Ecto neural progenitor cell (in vitro differentiated cells): ENCODE measurements at places on chromosomes 6 and 20.

DNA sequence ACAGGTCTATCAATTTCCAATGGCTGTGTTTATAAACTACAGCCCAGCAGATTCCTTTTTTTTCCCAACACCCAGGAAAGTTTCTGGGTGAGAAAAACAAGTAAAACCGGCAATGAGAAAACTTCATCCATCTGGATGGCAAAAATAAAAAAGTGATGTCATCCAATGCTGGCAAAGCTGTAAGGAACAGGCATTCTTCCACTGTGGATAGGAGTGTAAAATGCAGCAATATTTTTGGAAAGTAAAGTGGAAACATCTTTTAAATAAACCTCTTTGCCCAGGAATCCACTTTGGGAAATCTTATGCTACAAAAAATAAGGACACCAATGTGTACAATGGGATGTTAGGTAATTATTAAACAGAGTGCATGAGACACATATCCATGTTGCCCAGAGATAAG lies 102.1 kb upstream of the NT5E start:
- no peak for DNase-seq

- DNase-seq, result peak; percentile 5
Observed at GRCh38 chr20:47659904-47660601, 125.2 kb downstream of the SULF2 start.

DNA sequence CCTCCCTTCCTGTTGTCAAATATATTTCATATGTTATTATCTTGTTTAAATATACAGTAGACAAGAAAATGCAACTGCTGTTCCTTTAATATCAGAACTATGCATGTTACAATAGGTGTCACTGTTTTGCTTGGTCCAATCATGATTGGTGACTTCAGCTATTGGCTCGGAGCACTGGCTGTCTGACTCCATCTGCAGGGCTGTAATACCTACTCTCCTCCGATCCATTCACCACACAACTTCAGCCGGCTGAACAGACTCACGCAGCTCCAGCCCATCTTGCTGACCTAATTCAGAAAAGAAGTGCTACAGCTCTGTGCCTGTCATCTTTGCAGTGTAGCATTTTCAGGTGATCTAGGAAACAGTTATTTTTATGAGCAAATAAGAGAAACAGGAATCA lies at the start of gene BTBD3:
BTBD3 (plus strand) TSS at position 231 of the 400 bp plus-strand sequence. CDS start 383 bp downstream, outside the sequence.
- DNase-seq, result no peak

DNA sequence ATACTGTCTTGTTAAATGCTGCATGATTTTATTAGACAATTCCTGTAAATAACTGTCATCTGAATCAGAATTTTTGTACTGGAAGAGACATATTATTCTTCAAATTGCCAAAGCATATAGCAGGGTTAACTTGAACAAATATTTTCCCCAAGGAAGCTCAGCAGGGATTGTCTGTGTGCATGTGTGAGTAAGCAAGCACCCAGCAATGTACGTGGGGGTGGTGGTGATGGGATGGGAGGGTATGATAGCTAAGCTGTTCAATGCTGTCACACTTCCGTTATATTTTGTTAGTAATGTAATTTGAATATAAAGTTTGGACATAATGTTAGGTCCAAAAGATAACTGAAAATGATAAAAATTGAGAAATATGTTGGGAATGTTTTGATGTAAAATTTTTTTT lies 118.1 kb downstream of the MYB start:
- DNase-seq, result no peak

DNA sequence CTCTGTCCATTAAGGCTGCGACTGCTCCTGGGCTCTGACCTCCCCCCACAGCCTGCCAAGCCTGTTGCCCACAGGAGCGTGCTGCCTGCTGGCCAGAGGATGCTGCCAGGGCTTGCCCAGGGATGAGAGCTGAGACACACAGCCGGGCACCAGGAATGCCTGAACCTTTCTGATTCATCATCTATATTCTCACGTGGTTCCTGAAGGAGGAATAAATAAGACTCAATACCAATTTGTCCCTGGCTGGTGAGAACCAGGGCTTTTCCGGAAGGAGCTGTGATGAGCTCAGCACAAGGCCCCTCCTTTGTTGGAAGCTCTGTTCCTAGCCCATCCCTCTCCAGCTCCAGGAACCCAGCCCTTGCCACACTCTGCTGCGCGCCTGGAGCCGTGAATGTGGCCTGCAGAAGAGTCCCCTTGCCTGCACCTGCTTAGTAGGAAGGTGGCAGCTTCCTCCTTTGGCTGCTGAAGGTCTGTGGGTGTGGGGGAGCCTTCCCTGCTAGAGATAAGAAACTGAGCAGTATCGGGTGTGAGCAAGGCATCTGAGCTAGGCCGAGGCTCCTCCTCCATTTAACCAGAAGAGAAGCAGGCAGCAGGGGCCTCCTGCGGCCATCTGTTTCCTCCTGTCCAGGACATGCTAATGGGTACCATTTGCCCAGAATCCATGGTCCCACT lies 37.9 kb downstream of the SYNDIG1 start:
- DNase-seq, result no peak

GRCh38 chr6:141033101-141033500 lies 1099.6 kb upstream of the GJE1 start:
- DNase-seq, result no peak
